ENCODE measurements at places on chromosomes 5 and 9. TPM values are rescaled to one million over a fixed set of nuclear protein-coding genes. Genes with fewer than 3 reads are reported as not detected.

The OR1K1 gene
- not detected for total RNA-seq

The IRX2 gene
- total RNA-seq = not detected

The ZNF883 gene
- total RNA-seq = not detected

The VLDLR gene
- 3.8 TPM for total RNA-seq

The NLN gene
- total RNA-seq = 54.7 TPM

The STPG3 gene
- not detected for total RNA-seq

The NFIB gene
- 4.7 TPM for total RNA-seq

The SERINC5 gene
- total RNA-seq = 9.2 TPM

The NR5A1 gene
- not detected for total RNA-seq

The IRGM gene
- total RNA-seq = not detected
